ENCODE measurements at places on chromosomes 5 and 9.

DNA sequence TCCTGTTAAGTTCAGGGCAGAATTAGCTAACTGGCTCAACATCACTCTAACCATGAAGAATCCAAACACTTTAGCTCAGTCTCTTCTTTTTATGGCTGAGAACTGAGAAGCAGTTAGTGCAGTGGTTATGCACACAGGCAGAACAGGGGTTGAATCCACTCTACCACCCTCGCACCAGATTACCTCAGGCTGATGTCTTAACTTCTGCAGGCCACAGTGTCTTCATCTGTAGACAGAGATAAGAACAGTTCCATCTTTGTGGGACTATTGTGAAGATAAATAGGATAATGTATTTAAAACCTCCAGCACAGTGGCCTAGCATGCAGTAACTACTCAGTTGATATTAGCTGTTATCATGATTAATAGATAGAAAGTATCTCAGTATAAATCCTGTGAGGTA is 54.8 kb downstream of the FAM114A2 start:
- DNase-seq = no peak

DNA sequence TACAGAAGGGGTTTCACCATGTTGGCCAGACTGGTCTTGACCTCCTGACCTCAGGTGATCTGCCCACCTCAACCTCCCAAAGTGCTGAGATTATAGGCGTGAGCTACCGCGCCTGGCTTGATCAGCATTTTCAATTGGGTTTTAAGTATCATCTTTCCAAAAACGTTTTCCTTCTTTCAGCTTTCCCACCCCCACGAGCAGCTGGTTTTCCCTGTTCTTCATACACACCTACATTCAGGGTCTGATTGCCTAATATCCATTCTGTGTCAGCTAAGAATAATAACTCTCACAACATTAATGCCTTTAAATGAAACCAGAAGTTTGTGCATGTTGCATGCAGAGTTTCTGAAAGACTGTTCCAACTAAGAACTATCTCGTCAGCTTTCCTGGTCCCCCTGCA is 38.3 kb downstream of the RFK start:
- DNase-seq = no peak

DNA sequence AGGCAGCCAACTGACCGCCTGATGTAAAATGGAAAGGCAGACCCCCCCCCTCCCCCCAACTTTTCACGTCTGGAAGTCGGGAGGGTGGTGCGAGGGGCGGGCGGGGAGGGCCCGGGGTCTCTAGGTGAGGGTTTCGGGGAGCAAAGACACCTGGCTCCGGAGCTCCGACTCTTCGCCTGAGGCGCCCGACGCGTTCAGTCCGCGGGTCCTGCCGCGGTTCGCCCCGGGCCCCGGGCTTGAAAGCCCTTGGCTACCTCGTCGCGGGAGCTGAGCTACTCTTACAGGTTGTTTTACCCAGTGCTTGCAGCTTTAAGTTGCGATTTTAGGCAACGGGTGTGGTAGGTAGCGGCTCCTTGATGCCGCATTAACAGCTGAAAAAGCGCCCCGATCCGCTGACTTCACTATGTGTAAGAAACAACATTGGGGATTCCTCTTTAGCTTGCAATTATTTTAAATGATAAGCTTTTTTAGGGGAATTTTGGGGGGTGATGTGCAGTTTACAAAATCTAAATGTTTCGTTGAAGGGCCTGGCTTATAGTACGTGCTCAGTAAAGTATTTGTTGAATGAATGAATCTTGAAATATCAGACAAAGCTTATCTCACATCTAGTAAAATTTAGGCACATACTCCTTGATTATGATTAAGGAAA is 722 bp downstream of the CDC42SE2 start:
- peak; percentile 65 for DNase-seq

DNA sequence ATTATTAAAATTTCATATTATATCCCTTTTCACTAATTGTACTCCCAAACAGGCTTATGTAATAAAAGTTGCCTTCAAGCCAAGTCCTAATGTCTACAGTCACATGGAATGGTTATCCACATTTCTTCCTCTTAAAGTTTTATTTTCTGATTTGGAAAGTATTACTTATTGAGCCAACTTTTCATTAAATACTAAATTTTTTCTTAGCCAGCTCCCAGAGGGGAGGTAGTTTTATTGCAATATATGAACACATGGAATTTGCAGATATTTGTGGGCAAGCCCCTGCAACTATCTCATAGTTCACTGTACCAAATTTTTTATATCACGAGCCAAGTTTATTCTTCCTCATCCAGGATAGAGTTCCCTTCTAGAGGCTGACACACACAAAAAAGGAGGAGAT is 332.8 kb upstream of the PTGER4 start:
- DNase-seq = no peak

DNA sequence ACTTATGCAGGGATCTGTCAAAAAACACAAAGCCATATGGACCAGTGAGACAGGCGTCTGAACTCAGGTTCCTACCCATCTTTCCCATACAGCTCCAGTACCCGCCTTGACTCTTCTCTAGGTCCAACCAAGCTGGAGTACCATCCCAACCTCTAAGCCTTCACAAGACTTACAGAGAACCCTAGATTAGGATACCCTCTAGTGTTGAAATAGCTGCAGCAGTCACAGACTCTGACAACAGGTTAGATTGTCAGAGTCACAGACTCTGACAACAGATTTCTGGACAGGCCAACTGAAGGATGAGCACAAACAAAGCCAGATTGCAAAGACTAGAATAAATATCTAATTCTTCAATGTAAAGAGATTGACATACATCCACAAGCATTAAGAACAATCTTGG is 266.1 kb downstream of the GRIA1 start:
- no peak for DNase-seq

GRCh38 chr5:178202541-178202940 is 1.8 kb upstream of the HNRNPAB start:
- DNase-seq = peak; percentile 4

DNA sequence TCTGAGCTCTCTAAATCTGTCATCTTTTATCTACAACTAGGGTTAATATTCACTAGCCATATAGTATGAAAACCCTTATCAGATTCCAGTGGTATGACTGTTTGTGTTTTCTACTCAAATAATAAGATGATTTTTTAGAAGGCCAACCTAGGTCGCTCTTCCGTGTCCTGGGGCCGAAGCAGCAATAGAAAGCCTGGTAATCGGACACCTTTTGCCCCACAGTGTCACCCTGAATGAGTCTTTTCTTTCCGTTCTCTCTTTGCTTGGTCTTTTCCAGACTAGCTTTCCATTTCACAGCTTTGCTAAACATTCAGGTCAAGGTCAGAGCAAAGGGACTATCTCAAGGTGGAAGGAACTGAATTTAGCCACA is 243.3 kb upstream of the ANKRD55 start:
- DNase-seq = no peak

DNA sequence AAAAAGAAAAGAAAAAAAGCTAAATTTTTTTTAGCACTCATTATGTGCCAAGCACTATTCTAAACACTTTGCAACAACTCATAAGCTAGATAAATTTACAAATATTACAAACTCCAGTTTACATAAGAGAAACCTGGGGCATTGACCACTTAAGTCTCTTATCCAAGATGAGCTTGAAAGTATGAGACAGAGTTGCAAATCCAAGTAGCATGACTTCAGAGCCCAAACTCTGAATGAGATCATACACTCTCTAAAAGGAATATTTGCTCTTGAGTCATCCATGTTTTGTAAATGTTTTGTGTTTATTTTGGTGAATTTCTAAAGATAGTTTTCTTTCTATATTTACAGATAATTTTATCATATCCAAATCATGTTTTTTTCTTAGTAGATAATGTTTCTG is 4.0 kb upstream of the SHOC1 start:
- DNase-seq = no peak

DNA sequence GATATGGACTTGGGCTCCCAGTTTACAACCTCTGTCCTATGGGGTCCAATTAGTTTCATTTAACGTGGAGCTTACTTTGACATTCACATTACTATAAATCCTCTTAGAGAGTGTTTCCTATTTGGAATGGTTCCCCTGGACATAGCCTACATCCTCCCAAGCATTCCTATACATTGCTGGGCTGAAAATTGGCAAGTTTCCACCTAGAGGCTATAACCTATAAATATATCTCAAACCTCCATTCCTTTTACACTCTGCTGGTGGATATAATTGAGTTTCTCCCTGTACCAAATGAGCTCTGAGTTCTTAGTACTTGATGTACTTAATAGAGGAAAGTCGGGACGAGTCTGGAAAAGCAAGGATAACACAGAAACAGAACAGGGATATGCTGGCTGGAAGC is 172.8 kb downstream of the ASTN2 start:
- DNase-seq = no peak

DNA sequence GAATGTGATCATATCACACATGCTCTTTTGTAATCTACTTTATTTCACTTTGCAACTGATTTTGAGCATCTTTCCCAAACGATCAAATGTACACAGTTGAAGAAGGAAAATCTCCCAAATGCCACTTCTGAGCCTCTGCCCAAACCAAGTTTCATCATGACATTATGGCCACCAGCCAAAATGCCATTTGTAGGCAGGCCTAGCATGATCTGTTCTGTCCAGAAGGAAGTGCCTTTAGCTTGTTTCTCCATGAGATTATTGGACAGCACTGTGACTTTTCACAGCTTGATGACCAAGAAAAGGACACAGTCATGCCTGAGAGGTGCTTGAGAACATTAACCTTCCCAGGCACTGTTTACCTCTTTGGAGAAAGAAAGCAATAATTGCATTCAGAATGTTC is 73.2 kb upstream of the PIP5K1B start:
- no peak for DNase-seq

- no peak for DNase-seq
Observed at GRCh38 chr5:52983731-52984636, 5.2 kb upstream of the ITGA2 start.

- DNase-seq = peak; percentile 35
Observed at GRCh38 chr5:149271195-149271715, 404 bp upstream of the AFAP1L1 start.

GRCh38 chr5:115243412-115243811 is 19.3 kb downstream of the PGGT1B start:
- DNase-seq = no peak

DNA sequence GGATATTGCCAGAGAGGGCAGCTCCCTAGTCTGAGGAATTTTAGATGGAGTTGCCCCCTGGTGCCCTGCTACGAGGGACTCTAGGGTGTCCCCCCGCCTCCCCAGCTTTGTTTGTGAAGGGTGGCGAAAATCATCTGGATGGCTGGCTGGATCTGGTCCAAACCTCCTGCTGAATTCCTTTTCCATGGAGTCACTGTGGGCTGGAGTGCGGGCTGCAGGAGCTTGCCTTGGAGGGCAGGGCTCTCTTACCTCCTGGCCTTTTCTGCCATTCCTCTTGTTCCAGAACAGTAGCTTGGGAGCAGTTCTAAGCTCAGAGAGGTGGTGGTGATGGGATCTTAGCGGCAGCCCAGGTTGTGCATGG is 2.1 kb downstream of the SYNPO start:
- no peak for DNase-seq

GRCh38 chr9:131193051-131193450 is 67.7 kb downstream of the NUP214 start:
- no peak for DNase-seq

DNA sequence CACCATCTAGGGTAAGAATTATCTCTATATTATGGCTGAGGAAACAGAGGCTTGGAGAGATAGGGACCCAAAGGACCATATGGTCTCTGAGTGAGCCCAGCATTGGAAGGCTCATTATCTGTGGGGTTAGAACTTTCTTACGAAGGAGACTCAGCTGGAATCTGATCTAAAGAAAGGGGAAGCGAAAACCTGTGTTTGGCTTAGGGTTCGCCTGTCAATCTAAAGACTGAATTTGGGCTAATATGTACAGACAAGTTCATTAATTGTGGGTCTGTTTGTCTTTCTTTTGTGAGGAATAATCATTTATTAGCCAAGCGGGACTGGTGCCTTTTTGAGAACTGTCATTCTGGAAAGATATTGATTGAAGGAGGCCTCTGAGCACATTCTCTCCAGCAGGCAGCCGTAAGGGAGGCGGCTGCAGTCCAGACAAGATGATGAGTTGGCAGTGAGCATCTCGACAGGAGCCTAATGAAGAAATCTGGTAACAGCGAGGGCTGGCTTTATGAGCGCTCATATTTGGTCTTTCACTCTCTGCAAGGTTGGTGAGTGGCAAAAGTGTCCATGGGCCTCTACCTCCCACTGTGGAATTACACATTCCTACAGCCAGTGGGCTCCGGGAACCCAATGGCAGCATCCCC is 104.2 kb upstream of the GPR151 start:
- DNase-seq = no peak

DNA sequence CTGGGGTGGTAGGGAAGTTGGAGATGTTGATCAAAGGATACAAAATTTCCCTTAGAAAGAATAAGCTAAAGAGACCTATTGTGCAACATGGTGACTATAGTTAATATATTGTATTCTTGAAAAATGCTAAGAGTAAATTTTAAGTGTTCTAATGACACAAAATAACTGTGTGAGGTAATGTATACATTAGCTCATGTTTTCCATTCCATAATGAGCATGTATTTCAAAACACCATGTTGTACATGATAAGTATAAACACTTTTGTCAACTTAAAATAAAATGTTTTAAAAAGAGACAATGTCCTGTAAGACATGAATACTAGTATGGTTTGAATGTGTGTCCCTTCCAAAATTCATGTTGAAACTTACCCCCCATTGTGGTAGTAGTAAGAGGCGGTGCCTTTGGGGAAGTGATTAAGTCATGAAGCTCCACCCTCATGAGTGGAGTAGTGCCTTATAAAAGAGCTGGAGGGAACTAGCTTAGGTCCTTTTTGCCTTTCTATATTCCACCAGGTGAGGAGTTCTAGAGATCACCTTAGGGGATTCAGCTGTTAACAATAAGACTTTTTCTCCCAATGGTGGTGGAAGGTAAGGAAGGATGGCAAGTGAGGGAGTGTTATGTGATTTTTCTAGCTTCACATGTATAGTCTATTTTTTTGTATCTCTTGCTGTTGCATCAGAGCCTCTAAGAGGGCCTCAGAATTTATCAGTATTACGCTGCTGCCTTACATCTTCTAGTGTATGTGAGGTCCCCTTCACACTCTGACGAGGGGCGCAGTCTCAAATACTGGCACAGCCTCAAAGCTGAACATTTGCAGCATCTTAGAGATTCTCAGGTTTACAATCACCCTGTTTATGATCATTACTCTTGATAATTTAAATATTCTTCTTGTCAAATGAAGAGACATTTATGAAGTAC is 94.9 kb upstream of the NREP start:
- DNase-seq = no peak
